ENCODE measurements at places on chromosomes 4 and X. TPM values are rescaled to one million over a fixed set of nuclear protein-coding genes. Genes with fewer than 3 reads are reported as not detected.
A peak's percentile ranks its signal among the peaks of the same experiment; 100 is the strongest.

DNA sequence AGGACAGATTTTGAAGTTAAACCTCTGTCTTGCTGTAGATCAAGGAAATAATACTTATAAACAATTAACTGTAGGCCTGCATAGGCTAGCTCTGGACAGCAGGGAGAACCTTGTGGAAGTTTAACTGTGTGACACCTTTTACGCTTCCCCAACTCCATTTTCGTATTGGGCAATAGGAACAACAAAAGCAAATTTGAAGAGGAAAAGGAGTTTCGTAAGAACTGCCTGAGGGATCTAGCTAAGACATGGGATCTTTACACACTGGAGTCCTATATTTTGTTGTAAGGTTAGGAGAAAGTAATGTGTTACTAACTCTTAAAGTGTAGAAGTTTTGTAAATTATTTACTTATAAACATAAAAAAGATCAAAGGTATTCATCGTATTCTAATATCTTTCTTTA lies 324.9 kb upstream of the CASK start:
- no peaks in the 10 kb centered on the region for H3K4me1 ChIP-seq
- H3K4me3 ChIP-seq, result no peak overlapping the region
- no peaks in the 10 kb centered on the region for H3K36me3 ChIP-seq
- no peak for DNase-seq
- H3K27me3 ChIP-seq, result no peaks in the 10 kb centered on the region
- no peak overlapping the region for H3K27ac ChIP-seq

- no peaks in the 10 kb centered on the region for H3K4me1 ChIP-seq
- DNase-seq, result no peak
- no peak overlapping the region for H3K27ac ChIP-seq
- no peak overlapping the region for H3K4me3 ChIP-seq
- peaks cover 37% of the 10 kb centered on the region for H3K27me3 ChIP-seq
These were observed 61.0 kb downstream of the CHRNA9 start for GRCh38 chr4:40395908-40396793.

The PRR32 gene
- total RNA-seq, result not detected

The CNKSR2 gene
- total RNA-seq, result not detected

DNA sequence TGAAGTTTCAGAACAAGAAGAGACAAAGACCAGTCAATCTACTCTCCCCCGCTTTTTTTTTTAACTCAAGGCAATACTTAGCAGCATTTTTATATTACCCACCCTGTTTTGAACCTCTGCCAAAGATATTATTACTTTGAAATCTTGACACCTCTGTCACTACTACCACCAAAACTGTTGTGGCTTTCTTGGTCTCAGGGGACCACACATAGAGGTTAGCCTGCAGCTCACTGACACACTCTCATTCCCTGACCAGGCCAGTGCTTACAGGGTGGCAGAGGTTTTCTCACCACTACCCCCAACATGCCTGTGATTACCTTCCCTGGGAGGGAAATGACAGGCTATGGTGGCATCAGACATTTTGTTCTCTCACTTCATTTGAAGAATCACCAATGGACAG lies 137.4 kb upstream of the STIM2 start:
- no peak overlapping the region for H3K27ac ChIP-seq
- H3K36me3 ChIP-seq, result no peaks in the 10 kb centered on the region
- H3K4me1 ChIP-seq, result no peaks in the 10 kb centered on the region
- no peaks in the 10 kb centered on the region for H3K27me3 ChIP-seq

The RNF212 gene
- not detected for total RNA-seq

- H3K4me1 ChIP-seq, result no peaks in the 10 kb centered on the region
- no peaks in the 10 kb centered on the region for H3K36me3 ChIP-seq
- no peak overlapping the region for H3K4me3 ChIP-seq
- no peaks in the 10 kb centered on the region for H3K27me3 ChIP-seq
- no peak for DNase-seq
These were observed 517.5 kb downstream of the MID1IP1 start for GRCh38 chrX:39318506-39319343.

The CENPU gene
- 65.3 TPM for total RNA-seq

The NDP gene
- total RNA-seq, result not detected

The FLNA gene
- 672 TPM for total RNA-seq

The MAGEE2 gene
- total RNA-seq, result not detected

The DOK7 gene
- not detected for total RNA-seq

The STOX2 gene
- total RNA-seq, result not detected

The HAND2 gene
- total RNA-seq, result 6.0 TPM

- peaks cover 15% of the 10 kb centered on the region for H3K4me1 ChIP-seq
- H3K36me3 ChIP-seq, result peaks cover 24% of the 10 kb centered on the region
- no peaks in the 10 kb centered on the region for H3K27me3 ChIP-seq
- H3K27ac ChIP-seq, result peak within 1 kb of the TSS; percentile 98
These were observed at the start of gene BMP2K for GRCh38 chr4:78776079-78776728. Gene BMP2K (plus strand): TSS chr4:78776350. CDS start chr4:78776544, 194 bp downstream.

The UGT2B10 gene
- 0.18 TPM for total RNA-seq

The HMGN5 gene
- 5.2 TPM for total RNA-seq

- no peak overlapping the region for H3K4me3 ChIP-seq
- H3K4me1 ChIP-seq, result no peaks in the 10 kb centered on the region
- no peaks in the 10 kb centered on the region for H3K27me3 ChIP-seq
- DNase-seq, result peak; percentile 32
- no peak overlapping the region for H3K27ac ChIP-seq
These were observed 7.2 kb downstream of the GNRHR start for GRCh38 chr4:67746797-67747495.

GRCh38 chr4:40489961-40490360 lies 139.7 kb downstream of the RBM47 start:
- no peak for DNase-seq
- no peak overlapping the region for H3K27ac ChIP-seq
- no peaks in the 10 kb centered on the region for H3K36me3 ChIP-seq
- H3K27me3 ChIP-seq, result no peaks in the 10 kb centered on the region
- H3K4me3 ChIP-seq, result no peak overlapping the region

- no peak for DNase-seq
- peaks cover 16% of the 10 kb centered on the region for H3K36me3 ChIP-seq
- no peaks in the 10 kb centered on the region for H3K4me1 ChIP-seq
- no peak overlapping the region for H3K27ac ChIP-seq
These were observed 7.8 kb downstream of the CPEB2 start for GRCh38 chr4:15010038-15010585.

GRCh38 chrX:37291924-37292323 lies 57.2 kb upstream of the PRRG1 start:
- no peaks in the 10 kb centered on the region for H3K4me1 ChIP-seq
- DNase-seq, result no peak
- H3K4me3 ChIP-seq, result no peak overlapping the region
- no peaks in the 10 kb centered on the region for H3K27me3 ChIP-seq
- H3K27ac ChIP-seq, result no peak overlapping the region

GRCh38 chrX:108582151-108582550 lies 142.5 kb downstream of the COL4A5 start:
- DNase-seq, result no peak
- H3K4me1 ChIP-seq, result no peaks in the 10 kb centered on the region
- H3K27me3 ChIP-seq, result no peaks in the 10 kb centered on the region
- no peak overlapping the region for H3K4me3 ChIP-seq
- no peak overlapping the region for H3K27ac ChIP-seq

DNA sequence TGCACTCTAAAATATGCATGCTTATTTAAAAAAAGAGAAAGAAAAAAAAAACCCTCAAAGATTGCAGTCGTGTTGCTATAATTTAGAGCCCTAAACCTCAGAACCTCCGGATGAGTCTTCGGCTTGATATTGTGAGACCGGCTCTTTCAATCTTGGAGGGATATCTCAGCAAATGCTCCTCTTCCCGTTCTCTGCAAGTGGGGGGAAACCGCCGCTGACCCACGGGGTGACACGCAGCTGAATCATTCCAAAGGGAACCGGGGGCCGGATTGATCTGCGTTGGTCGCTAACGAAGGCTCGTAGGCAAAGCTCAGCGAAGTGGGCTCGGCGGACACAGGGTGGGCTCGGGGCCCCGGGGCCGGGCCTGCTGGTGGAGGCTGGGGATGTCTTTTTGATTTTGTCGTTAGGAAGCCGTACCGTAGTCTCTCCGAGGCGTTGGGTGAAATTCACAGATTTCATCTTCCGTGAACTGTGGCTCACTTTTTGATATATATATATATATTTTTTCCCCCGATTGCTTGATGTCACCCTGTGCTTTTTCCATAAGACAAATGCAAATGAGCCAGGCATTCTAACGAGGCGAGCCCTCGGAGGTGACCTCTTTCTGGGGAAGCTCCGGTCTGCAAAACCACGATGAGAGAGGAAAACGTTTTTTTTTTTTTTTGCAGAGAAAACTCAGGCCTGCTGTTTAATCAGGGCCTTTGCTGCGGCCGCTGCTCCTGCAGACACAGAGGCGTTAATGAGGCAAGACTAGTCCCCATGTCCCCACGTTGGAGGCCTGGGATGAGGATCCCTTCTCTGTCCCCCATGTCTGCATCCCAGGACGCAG lies 110.7 kb upstream of the PPP2R3B start:
- no peaks in the 10 kb centered on the region for H3K4me1 ChIP-seq
- DNase-seq, result no peak
- no peak overlapping the region for H3K4me3 ChIP-seq
- no peaks in the 10 kb centered on the region for H3K36me3 ChIP-seq
- H3K27me3 ChIP-seq, result 0 out of 3 replicates have a peak, but pooled peaks cover 4% of the 10 kb centered on the region
- H3K27ac ChIP-seq, result no peak overlapping the region

DNA sequence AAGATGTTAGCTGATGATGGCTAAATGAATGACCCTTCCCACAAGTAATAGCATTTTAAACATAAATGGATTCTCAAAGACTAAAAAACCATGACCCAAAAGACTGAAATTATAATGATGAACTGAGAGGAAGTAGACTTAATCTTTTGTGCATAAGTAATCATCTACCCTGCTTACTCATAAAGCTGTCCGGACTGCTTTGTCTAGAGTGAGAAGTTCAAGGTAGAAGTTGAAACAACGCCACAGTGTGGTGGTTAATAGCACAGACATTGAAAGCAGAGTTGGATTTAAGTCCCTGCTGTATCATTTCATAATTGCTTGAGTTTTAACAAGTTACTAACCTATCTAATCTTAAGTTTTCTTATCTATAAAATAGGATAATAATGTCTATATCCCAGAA lies 346.6 kb downstream of the CENPC start:
- H3K27me3 ChIP-seq, result no peaks in the 10 kb centered on the region
- no peak overlapping the region for H3K4me3 ChIP-seq
- DNase-seq, result no peak
- no peaks in the 10 kb centered on the region for H3K4me1 ChIP-seq

The LEF1 gene
- total RNA-seq, result 35.4 TPM

GRCh38 chr4:185036842-185037241 lies 18.6 kb downstream of the HELT start:
- no peak for DNase-seq
- peaks cover 19% of the 10 kb centered on the region for H3K27me3 ChIP-seq
- H3K27ac ChIP-seq, result no peak overlapping the region
- H3K36me3 ChIP-seq, result no peaks in the 10 kb centered on the region

DNA sequence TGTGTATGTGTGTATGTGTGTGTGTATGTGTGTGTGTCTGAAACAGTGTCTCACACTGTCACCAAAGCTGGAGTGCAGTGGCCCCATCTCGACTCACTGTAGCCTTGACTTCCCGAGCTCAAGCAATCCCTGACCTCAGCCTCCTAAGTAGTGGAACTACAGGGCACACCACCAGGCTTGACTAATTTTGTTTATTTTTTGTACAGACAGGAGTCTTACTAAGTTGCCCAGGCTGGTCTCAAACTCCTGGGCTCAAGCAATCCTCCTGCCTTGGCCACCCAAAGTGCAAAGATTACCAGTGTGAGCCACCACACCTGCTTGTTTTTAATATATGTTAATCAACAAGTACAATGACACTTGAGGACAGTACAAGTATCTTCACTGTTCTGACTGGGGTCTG lies 92.4 kb downstream of the APBB2 start:
- DNase-seq, result no peak
- H3K36me3 ChIP-seq, result no peaks in the 10 kb centered on the region
- no peak overlapping the region for H3K4me3 ChIP-seq

DNA sequence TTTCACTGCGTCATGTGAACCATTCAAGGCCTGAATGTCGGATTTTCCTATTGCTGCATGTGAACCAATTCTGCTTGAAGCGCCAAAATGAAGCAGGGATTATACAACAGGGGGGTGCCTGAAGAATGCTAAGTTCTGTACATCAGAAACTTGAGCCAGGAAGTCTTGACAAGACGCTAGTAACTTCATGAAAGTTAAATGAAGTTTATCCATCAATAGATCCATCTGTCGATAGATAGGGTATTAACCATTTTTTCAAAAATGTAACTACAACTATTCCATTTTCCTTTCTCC lies 590 bp upstream of the NAF1 start:
- no peak for DNase-seq
- peaks cover 22% of the 10 kb centered on the region for H3K36me3 ChIP-seq
- no peaks in the 10 kb centered on the region for H3K27me3 ChIP-seq
- H3K27ac ChIP-seq, result peak overlapping the region; percentile 91
- H3K4me1 ChIP-seq, result peaks cover 5% of the 10 kb centered on the region

DNA sequence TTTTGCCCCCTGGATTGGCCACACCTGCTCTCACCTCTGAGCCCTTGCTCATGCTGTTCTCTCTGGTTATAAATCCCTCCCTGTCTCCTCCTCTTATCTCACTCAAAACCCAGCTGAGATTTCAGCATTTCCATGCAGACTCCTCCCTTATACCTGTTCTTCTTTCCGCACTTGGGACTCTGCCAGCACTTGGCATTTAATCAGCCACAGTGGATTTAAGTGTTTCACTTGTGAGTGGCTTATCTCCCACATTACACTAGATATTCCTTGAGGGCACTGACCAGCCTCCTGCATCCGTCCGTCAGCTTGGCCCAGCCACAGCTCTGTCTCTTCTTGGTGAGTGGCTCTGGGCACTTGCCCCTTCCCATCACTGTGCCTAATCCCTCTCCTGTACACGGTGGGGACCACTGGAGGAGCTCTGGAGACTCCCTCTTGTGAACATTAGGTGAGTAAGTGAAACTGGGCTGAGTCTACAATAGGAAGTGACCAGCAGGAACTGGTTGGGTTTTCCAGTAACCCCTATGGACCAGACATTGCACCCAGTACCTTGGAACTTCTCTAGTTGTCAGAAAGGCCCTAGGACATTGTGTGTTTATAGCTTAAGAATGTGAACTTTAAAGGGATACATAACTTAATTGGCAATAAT lies 19.9 kb downstream of the FGFBP1 start:
- H3K4me3 ChIP-seq, result no peak overlapping the region
- H3K27ac ChIP-seq, result no peak overlapping the region
- DNase-seq, result no peak
- H3K27me3 ChIP-seq, result peaks cover 8% of the 10 kb centered on the region
- no peaks in the 10 kb centered on the region for H3K4me1 ChIP-seq

- no peaks in the 10 kb centered on the region for H3K4me1 ChIP-seq
- H3K36me3 ChIP-seq, result no peaks in the 10 kb centered on the region
- no peak overlapping the region for H3K4me3 ChIP-seq
- H3K27me3 ChIP-seq, result no peaks in the 10 kb centered on the region
- DNase-seq, result no peak
These were observed 14.8 kb downstream of the ADGRA3 start for GRCh38 chr4:22500831-22501714.

The FANCB gene
- 14.4 TPM for total RNA-seq

- DNase-seq, result no peak
- no peaks in the 10 kb centered on the region for H3K4me1 ChIP-seq
- H3K27me3 ChIP-seq, result no peaks in the 10 kb centered on the region
- no peaks in the 10 kb centered on the region for H3K36me3 ChIP-seq
These were observed 33.7 kb upstream of the RP2 start for GRCh38 chrX:46803140-46803539.

Measured in K562 (cell line).